Activated CD4-positive, alpha-beta memory T cell treated with anti-CD3 and anti-CD28 coated beads for 36 hours (primary cell): ENCODE measurements at places on chromosomes 1 and 21. TPM values are rescaled to one million over a fixed set of nuclear protein-coding genes. Genes with fewer than 3 reads are reported as not detected.
A peak's percentile ranks its signal among the peaks of the same experiment; 100 is the strongest.

DNA sequence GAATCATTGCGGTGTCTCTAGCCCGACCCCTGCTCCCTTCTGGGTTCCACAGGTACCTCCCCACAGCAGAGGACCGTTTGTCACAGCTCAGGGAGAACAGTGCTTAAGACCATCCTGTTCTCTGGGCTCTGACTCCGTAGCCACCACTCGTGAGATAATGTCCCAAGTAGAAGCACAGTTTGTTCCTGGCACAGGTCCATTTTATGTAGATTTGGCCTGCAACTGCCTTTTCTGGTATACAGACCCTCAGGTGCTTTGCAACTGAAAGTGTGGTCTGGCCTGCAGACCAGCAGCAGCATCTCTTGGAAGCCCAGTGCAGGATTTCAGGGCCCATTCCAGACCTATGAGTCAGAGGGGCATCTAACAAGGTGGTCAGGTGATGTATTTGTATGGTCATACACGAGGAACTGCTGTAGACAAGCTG, 28.4 kb upstream of the TMEM125 start:
- H3K27me3 ChIP-seq: peaks cover 1% of the 10 kb centered on the region
- H3K27ac ChIP-seq: no peak overlapping the region
- no peak for DNase-seq
- no peak overlapping the region for H3K4me3 ChIP-seq

DNA sequence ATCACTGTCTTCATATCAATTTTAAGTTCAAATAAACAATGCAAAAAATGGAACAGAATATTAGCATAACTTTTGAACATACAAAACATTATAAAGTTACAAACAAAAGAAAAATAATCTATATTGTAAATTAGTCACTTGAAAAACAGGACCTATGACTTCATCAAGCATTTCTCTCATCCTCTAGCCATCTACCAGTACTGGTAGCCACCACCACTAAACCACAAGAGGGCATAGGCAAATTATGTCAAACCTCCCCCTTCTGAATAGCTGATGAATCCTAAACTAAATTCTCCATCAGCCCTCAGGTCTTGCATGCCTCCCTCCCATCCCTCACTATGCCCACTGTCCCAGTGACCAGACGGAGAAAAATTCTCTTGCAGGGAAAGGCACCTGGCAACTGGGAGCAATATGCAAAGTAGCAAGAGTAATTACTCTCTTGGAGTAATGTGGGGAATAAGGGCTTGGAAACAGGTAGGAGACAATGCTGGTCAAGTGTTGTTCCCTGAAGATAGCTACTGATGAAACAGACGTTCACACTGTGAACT, 37.1 kb downstream of the SSX2IP start:
- H3K4me3 ChIP-seq: no peak overlapping the region
- no peak for DNase-seq
- no peaks in the 10 kb centered on the region for H3K27me3 ChIP-seq
- H3K27ac ChIP-seq: no peak overlapping the region
- peaks cover 14% of the 10 kb centered on the region for H3K36me3 ChIP-seq

- no peaks in the 10 kb centered on the region for H3K4me1 ChIP-seq
- H3K4me3 ChIP-seq: no peak overlapping the region
- peak; percentile 76 for DNase-seq
- H3K36me3 ChIP-seq: no peaks in the 10 kb centered on the region
Measured at GRCh38 chr1:234065794-234066447, 161.4 kb downstream of the SLC35F3 start.

GRCh38 chr1:168134132-168134531, 2.6 kb downstream of the GPR161 start:
- H3K27me3 ChIP-seq: peaks cover 37% of the 10 kb centered on the region
- no peak overlapping the region for H3K27ac ChIP-seq
- peaks cover 29% of the 10 kb centered on the region for H3K4me1 ChIP-seq
- H3K36me3 ChIP-seq: peaks cover 2% of the 10 kb centered on the region

DNA sequence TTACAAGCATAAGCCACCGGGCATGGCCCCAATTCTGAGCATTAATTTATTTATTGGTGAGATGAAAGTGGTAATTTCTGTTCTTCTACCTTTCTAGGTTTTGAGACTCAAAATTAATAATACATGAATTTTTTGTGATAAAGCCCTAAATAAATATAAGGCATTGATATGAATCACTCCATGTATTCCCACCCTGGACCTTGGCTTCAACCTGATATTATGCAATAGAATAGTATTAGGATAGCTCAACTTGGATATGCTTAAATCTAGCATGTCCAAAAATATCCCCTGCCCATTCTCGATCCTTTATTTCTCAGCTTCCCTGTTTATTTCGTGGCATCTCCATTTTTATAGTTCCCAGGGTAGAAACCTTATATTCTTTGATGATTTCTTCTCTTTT, 2.5 kb downstream of the AGL start:
- no peaks in the 10 kb centered on the region for H3K27me3 ChIP-seq
- peaks cover 20% of the 10 kb centered on the region for H3K4me1 ChIP-seq
- H3K4me3 ChIP-seq: no peak overlapping the region
- H3K27ac ChIP-seq: no peak overlapping the region
- DNase-seq: no peak
- H3K36me3 ChIP-seq: peaks cover 16% of the 10 kb centered on the region

- DNase-seq: no peak
- peaks cover 54% of the 10 kb centered on the region for H3K4me1 ChIP-seq
- peaks cover 33% of the 10 kb centered on the region for H3K36me3 ChIP-seq
- peak overlapping the region; percentile 94 for H3K27ac ChIP-seq
- peak overlapping the region; percentile 99 for H3K4me3 ChIP-seq
Measured at GRCh38 chr1:32816676-32817158, 441 bp downstream of the YARS1 start.

GRCh38 chr1:227774821-227775661, 39.8 kb downstream of the SNAP47 start:
- H3K4me1 ChIP-seq: peaks cover 15% of the 10 kb centered on the region
- H3K27me3 ChIP-seq: no peaks in the 10 kb centered on the region
- DNase-seq: no peak
- no peak overlapping the region for H3K4me3 ChIP-seq
- peaks cover 7% of the 10 kb centered on the region for H3K36me3 ChIP-seq

- no peaks in the 10 kb centered on the region for H3K36me3 ChIP-seq
- H3K4me3 ChIP-seq: no peak overlapping the region
- no peak for DNase-seq
- no peak overlapping the region for H3K27ac ChIP-seq
- H3K27me3 ChIP-seq: peaks cover 5% of the 10 kb centered on the region
Measured at GRCh38 chr21:39055167-39055767, 128.0 kb downstream of the PSMG1 start.

- H3K27me3 ChIP-seq: no peaks in the 10 kb centered on the region
- peak overlapping the region; percentile 84 for H3K4me3 ChIP-seq
- peaks cover 11% of the 10 kb centered on the region for H3K36me3 ChIP-seq
- peak overlapping the region; percentile 88 for H3K27ac ChIP-seq
Measured at GRCh38 chr1:11806307-11806936, 431 bp downstream of the CLCN6 start.

DNA sequence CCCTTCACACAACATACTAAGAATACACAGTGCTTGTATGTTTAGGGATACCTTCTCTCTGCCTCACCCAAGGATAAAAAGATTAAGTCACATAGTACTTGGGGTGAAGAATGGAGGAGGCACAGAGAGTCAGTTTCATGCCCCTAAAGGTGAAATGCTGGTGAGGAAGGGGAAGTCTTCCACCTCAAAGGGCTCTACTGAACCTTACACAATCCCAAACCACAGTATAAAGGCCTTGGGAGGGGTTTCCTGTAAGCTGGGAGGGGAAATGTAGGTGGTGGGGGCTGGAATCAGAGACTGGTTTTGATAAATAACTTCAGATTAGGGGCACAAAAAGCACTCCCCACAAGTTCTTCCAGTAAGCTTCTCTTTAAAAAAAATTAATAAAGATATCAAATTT, 3.5 kb downstream of the MINDY1 start:
- H3K4me3 ChIP-seq: peak overlapping the region; percentile 27
- peaks cover 73% of the 10 kb centered on the region for H3K4me1 ChIP-seq
- H3K36me3 ChIP-seq: peaks cover 8% of the 10 kb centered on the region
- peak overlapping the region; percentile 97 for H3K27ac ChIP-seq
- no peak for DNase-seq

DNA sequence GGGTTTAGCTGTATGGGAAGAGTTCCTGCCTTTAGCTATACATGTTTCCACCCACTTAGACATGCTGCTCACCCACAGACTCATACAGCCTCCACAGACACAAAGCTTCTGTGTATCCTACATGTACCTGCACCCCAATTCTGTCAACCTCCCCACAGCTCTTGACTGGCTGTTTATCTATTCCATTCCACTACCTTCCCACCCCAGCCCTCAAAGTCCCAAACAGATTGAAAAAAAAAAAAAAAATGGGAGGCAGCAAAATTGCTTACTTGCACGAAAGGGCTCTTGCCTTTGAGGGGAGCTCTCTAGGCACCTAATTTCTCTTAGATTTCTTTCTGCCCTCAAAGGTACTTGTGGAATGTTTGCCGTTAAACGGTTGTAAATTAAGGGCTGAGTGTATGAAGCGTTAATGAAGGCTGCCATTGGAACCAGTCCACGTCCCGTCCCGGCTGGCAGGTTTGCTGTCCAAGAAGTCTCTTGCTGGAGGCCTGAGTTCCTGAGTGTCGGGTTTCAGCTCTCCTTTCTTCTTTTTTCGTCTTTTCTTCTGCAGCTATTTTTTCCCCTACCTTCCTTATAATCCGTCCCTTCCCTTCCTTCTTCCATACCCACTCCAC, 43.6 kb downstream of the PBX1 start:
- no peaks in the 10 kb centered on the region for H3K4me1 ChIP-seq
- no peaks in the 10 kb centered on the region for H3K27me3 ChIP-seq
- no peak overlapping the region for H3K4me3 ChIP-seq
- H3K36me3 ChIP-seq: no peaks in the 10 kb centered on the region

GRCh38 chr1:6386371-6386949, 7.1 kb downstream of the ACOT7 start:
- DNase-seq: no peak
- no peaks in the 10 kb centered on the region for H3K36me3 ChIP-seq
- no peaks in the 10 kb centered on the region for H3K4me1 ChIP-seq
- no peaks in the 10 kb centered on the region for H3K27me3 ChIP-seq

DNA sequence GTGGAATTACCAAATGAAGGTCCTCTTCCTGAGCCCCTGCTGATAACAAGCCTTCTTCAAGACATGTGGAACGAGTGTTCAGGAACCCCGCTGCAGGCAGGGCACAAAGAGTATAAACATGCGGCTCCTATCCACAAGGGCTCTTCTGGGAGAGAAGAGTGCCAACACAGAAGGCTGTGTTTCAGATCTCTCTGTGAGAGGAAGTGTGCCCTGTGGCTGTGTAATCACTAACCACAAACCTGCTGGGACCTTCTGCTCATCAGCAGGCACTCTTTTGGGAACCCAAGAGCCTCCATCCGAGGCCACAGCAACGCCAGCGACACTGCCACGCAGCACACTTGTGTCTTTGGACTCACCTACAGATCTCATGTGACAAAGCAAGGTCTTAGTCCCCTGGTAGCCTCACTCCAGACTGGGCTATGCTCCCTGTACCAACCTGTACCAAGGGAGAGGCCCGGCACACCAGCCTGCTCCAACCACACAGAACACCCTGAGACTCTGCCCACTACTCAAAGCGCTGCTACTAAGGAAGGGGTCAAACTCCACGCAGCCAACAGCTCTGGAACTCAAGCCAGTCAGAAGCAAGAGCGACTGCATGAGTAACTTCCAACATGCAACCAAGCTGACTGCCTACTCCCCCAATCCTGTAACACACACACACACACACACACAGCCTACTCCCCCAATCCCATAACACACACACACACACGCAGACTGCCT, 7.8 kb downstream of the PTTG1IP start:
- H3K36me3 ChIP-seq: peaks cover 11% of the 10 kb centered on the region
- peak overlapping the region; percentile 23 for H3K4me3 ChIP-seq
- H3K27ac ChIP-seq: peak overlapping the region; percentile 86
- DNase-seq: peak; percentile 51

- H3K36me3 ChIP-seq: no peaks in the 10 kb centered on the region
- no peak for DNase-seq
- H3K4me1 ChIP-seq: peaks cover 2% of the 10 kb centered on the region
- no peak overlapping the region for H3K27ac ChIP-seq
- H3K27me3 ChIP-seq: peaks cover 36% of the 10 kb centered on the region
- H3K4me3 ChIP-seq: no peak overlapping the region
Measured at GRCh38 chr1:219941179-219942118, 13.1 kb upstream of the SLC30A10 start.

- peaks cover 25% of the 10 kb centered on the region for H3K4me1 ChIP-seq
- no peak overlapping the region for H3K27ac ChIP-seq
- H3K27me3 ChIP-seq: peaks cover 67% of the 10 kb centered on the region
- peak; percentile 24 for DNase-seq
- peaks cover 16% of the 10 kb centered on the region for H3K36me3 ChIP-seq
Measured at GRCh38 chr1:63326473-63327380, 4.4 kb downstream of the FOXD3 start.

- no peak overlapping the region for H3K4me3 ChIP-seq
- peaks cover 2% of the 10 kb centered on the region for H3K27me3 ChIP-seq
- H3K4me1 ChIP-seq: no peaks in the 10 kb centered on the region
- H3K27ac ChIP-seq: no peak overlapping the region
- DNase-seq: no peak
Measured at GRCh38 chr1:180930687-180931086, 18.0 kb downstream of the KIAA1614 start.

DNA sequence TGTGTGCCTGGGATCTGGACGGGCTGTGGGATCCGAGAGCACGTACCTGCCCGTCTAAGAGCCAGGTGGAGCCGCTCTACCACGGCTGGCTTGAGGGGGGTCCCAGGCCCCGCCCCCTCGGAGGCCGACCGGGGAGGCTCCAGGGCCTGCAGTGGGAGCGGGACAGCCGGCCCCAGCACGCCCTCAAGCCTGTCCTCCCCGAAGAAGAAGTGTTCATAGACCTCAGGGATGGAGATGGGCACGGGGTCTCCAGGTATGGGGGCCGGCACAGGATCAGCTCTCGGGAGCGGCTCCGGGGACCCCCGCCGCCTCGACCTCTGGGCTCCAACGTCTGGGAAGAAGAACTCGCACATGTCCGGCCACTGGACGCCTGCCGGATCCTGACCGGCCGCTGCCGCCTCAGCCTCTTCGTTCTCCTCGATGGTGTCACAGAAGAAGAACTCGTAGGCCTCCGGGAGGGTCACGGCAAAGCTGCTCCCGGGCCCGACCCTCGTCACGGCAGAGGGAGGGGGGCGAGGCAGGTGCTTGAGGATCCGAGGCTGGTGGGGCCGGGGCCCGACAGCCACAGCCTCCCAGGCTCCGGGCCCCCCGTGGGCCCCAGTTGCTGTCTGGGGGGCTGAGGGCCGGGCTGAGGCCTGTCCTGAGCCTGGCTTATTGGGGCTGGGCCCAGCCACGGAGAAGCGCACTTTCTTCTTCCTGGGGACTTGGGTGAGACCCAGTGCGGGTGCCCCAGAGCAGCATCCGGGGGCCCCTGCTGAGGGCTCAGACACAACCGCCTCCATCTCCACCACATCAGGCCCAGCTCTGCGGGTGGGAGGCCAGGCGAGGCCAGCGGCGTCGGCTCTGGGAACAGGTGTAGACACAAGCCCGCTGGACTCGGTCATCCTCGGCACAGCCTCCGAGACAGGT, 2.8 kb downstream of the PERM1 start:
- H3K27ac ChIP-seq: no peak overlapping the region
- no peak for DNase-seq
- H3K4me1 ChIP-seq: peaks cover 8% of the 10 kb centered on the region
- peaks cover 20% of the 10 kb centered on the region for H3K27me3 ChIP-seq
- no peak overlapping the region for H3K4me3 ChIP-seq

Gene GUCA2A
- total RNA-seq: not detected

Gene SLC44A3
- total RNA-seq: 0.21 TPM

Gene FCN3
- not detected for total RNA-seq

Gene FCGR3B
- total RNA-seq: not detected

Gene ELAVL4
- total RNA-seq: not detected

Gene PRDX6
- total RNA-seq: 129 TPM

Gene RPS8
- 2,983 TPM for total RNA-seq
